ENCODE measurements at places on chromosomes 1 and 21. TPM values are rescaled to one million over a fixed set of nuclear protein-coding genes. Genes with fewer than 3 reads are reported as not detected.
A peak's percentile ranks its signal among the peaks of the same experiment; 100 is the strongest.

GRCh38 chr1:3022511-3022973, 1.3 kb downstream of the ACTRT2 start:
- DNase-seq, result no peak

DNA sequence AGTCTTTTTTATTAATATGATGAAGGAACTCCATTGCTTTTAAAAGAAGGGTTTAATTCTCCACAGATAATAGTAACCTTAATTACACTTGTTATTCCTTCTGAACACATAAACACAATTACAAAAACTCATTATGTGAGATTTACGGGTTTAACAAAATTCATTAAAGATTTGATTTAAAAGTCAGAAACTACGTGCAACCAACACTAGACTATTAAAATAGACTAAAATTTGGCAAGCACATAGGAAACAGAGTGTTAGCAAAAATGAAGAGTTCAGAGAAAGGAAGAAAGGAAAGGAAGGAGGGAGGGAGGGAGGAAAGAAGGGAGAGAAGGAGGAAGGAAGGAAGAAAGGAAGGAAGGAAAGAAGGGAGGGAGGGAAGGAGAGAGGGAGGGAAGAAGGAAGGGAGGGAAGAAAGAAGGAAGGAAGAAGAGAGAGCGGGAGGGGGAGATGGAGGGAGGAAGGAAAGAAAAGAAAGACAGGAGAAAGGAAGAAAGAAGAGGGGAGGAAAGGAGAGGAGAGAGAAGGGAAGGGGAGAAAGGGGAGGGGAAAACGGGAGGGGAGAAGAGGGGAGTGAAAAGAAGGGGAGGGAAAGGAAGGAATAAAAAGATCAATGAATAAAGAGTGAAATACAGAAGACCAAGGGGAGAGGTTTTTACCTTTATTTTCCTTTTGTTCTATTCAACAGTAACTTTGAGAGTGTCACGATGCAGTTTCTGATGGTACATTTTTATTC, 123.4 kb upstream of the LYPLAL1 start:
- no peak for DNase-seq

DNA sequence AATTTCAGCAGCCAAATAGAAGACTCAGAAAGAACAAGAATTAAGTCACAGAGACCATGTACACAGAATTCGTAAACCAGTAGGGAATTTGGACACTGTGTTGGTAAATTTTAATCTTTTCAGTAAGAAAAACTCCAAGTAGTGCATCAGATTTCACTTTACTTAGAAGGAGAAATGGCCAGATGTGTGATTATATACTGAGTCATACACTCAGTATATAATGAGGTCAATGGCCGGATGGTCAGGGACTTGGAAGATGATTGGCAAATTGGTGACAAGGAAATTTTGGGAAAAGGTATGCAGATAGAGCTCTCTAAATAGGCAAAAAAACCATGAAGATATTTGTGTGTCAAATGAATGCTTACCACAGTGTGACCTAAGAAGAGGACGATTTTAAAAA, 399.8 kb upstream of the LRRC7 start:
- no peak for DNase-seq

DNA sequence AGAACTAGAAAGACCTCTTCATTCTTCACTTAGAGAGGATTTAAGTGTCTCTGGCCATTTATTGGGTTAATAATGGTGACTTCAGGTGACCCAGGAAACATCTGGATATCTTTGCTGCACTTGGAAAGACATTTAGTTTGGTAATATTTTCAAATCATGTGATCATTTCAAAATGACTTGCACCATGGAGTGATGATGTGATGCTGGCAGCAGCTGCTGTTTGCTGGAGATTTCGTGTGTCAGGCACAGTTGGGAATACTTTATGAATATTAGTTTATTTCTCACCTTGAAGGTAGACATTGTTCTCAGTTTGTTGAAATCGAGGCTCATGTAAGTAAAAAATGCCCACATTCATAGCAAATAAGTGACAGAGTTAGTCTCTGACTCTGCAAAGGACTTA, 236.0 kb downstream of the DISC1 start:
- DNase-seq, result no peak

- peak; percentile 52 for DNase-seq
These were observed 9.6 kb upstream of the ADORA1 start for GRCh38 chr1:203117611-203118575.

DNA sequence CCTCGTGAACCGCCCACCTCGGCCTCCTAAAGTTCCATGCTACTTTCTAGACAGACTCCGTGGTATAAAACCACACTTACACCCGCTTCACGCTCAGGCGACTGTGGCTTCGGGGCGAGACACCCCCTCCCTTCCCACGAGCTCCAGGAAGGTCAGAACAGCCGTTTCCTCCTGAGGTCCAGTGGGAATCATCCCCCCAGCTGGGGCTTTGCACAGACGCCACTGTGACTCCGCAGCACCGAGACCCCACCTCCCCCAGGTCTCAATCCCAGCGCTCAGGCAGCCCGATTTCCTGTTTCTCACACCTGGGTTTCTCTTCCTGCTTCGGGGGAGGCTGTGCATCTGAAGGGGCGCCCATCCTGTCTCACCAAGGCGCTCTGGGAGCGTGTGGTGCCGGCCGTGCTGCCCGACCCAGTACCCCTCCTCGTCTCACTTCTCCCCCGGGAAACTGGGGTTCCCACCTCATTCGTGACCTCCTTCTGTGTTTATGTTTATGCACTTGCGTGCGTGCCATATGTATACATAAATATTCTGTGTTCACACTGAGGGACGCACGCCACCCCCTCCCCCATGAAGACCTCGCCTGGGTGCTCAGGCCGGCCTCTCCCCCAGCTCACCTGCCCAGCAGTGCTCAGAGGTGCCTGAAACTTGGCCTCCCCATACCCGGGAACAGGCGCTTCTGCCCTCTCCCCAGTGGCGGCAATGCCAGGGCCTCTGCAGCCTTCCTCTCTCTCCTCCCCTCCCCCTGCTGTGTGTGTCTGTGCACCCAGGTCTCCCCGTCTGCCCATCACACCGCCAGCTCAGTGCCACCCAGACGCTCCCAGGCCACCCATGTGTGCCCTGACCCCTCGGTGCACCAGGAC, 14.6 kb downstream of the SLC35E2B start:
- no peak for DNase-seq

GRCh38 chr1:183159960-183160359, 26.1 kb upstream of the LAMC2 start:
- DNase-seq, result peak; percentile 95

- DNase-seq, result no peak
These were observed 119.6 kb upstream of the ERRFI1 start for GRCh38 chr1:8145545-8146202.

GRCh38 chr1:215118081-215118480, 35.5 kb downstream of the KCNK2 start:
- DNase-seq, result no peak

DNA sequence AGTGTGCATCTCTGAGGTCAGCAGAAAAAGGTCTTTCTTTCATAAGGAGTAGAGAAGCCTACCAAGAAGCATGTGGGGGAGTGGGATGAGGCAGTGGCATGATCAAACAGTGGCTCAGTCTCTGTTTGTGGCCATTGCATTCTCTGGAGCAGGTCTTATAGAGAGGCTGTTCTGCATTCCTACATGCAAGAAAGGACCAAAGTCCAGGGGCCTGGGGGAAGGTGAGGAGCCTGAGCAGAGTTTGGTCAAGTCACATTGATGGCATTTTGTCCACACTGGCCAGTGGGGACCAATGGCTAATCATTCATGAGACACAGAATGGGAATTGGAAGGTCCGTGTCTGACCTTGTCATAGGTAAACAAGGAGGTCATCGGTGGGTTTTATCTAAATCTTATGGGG, 25.4 kb downstream of the MAP10 start:
- DNase-seq, result no peak

- no peak for DNase-seq
These were observed 32.0 kb upstream of the HHAT start for GRCh38 chr1:210296682-210297081.

GRCh38 chr1:55141295-55141893, 73.8 kb downstream of the USP24 start:
- DNase-seq, result no peak

DNA sequence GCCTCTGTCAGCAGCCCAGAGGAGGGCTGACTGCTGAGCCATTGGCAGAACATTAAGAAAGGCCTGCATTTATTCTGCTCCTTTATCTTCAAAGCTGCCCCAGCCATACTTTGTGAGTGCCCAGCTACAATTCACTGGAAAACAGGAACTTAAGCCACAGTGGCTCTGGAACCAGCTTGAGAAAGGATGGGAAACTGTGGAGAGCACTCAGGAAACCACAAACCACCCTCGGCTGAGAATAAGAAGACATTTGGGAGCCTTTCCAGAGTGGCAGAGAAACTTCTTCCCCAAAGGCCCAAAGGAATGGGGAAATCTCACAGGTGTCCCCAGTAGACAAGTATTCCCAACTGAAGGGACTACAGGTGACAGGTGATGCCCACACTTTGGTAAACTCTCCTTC, 1.8 kb downstream of the LAMB3 start:
- no peak for DNase-seq

GRCh38 chr1:17862121-17862520, 107.0 kb downstream of the ACTL8 start:
- no peak for DNase-seq

GRCh38 chr1:67579623-67580394, 105.2 kb upstream of the GADD45A start:
- DNase-seq, result no peak

DNA sequence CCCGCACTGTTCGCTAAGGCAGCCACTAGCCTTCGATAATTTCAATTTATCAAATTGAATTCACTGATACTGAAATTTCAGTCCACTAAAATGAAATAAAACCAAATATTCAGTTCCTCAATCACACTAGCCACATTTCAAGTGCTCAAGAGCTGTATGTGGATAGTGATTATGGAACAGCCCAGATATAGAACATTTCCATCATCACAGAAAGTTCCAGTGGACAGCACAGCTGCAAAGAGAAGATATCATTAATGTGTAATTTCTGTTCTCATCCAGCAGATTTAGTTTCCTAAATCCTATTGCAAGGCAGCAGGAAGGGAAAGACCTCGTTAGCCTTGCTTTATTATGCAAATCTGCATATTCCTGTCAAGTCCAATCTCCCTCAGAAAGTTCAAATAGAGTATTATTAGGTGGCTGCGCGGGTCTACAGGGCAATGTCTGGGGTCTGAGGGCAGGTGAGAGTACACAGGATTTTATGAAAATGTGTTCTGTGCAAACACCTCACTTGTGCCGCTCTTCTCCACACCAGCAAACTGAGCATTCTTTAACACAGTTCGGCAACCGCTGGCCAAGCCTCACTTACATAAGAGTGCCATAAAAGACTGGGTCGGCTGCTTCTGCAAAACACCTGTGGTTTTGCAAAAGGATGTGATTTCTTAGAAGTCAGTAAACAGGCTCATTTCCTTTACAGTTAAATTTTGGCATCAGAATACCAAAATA, 22.4 kb downstream of the CAPZB start:
- DNase-seq, result no peak

GRCh38 chr1:2391931-2392509, 379 bp downstream of the RER1 start:
- DNase-seq, result no peak

- DNase-seq, result no peak
These were observed 8.9 kb downstream of the ADGRB2 start for GRCh38 chr1:31755197-31755611.

DNA sequence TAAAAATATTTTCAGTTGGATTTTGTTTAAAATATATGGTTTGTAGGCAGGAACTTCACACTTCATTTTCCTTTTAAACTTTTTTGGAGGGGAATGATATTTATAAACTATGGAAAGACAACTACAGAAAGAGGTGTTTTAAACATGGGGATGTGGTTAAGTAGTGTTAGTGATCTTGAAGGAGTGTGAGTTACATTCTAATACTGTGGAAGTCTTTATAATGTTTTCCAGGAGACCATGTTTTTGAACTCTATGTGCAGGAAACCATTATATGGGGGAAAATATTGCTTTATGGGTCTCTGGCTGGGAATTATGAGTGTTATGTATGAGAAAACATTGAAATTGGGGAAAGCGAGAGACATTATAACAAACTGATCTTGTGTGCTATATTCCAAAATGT, 35.8 kb upstream of the COL24A1 start:
- DNase-seq, result no peak

GRCh38 chr1:28056129-28056925, 32.1 kb downstream of the EYA3 start:
- DNase-seq, result no peak

DNA sequence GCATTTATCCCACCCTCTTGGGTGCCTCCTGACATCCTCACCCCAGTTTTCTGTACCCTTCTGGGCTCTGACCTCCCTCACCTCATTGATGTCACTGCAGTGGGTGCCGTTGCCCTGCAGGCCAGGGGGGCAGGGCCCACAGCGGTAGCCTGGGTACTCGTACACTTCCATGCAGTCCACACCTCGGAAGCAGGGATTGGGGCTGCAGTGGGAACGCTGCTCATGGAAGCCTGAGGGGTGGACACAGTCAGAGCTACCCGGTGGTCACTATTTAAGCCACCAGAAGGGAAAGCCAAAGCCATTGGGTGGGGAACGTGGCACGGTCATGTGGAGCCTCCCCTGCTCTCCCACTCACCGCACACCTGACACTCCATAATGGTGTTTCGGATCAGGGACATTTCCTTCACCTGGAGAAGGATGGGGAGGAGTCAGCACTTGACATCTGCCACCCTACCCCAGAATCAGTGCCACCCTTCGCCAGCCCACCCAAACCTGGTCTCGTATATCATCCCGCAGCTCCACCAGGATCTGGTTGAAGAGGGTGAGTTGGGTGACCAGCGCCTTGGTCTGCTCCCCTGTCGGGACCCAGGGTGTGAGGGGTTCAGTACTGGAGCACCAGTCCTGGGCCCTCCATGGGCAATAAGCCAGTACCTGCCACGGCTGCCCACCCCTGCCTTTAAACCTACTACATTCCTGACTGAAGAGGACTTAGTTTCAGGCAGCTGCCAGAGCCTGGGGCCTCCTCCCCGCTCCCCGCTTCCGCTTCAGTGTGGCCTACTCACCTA, 4.8 kb downstream of the THBS3 start:
- no peak for DNase-seq

DTL gene
- total RNA-seq, result 41.0 TPM

SYPL2 gene
- total RNA-seq, result 1.3 TPM

CASP9 gene
- 10.6 TPM for total RNA-seq

OR2L3 gene
- total RNA-seq, result not detected

LCE1E gene
- total RNA-seq, result not detected

All from HCT116 (cell line).